ENCODE measurements at places on chromosomes 5 and 9.

- no peak for DNase-seq
Observed at GRCh38 chr5:115469904-115470516, 74.6 kb downstream of the FEM1C start.

DNA sequence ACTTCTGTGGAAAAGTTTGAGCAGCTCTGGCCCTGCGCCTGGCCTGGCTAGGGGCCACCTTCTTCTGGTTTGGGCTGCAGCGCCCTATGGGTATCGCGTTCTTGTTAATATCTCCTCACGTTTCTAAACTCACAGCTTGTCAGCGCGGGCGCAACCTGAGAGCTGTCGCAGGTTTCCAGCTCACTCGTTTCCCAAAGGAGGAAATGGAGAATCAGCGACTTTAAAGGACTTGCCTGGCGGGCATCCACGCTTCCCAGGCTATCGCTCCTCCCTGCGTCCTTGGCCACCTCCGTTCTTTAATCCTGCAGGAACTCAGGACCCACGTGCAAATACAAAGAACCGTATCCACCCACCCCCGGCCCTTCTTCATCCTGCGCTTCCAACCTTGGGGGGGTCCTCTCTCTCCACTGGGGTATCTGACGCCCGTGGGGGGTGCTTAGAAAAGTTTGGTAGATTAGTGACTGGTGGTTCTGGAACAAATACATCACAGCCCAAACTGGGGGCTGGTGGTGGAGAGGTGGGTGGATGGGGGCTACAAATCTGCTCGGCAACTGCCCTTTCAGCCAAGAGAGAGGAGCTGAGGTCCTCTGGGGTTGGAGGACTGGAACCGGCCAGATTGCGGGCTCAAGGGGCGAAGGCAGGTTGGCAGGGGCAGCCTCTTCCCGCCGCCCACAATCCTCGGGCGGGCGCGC, 578 bp upstream of the PSAT1 start:
- peak; percentile 17 for DNase-seq

DNA sequence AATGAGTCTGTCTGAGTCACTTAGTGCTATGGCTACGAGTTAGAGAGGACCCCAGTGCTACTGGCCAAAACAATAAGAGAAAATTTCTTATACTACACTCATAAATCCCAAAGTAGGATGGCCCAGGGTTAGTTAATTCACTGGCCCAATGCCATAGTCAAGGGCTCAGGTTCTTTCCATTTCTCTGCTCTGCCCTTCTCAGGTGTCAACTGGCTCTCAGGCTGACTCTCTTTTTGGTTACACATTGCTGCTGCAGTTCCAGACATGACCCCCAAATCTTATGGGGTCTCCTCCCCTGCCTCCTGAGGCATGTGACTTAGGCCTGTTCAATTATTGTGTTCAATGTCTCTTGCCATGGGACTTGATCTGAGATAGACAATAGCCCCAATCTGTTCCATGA, 70.4 kb downstream of the ARHGEF37 start:
- DNase-seq = no peak

GRCh38 chr5:39331861-39332381, 32.4 kb downstream of the C9 start:
- no peak for DNase-seq

- DNase-seq = no peak
Observed at GRCh38 chr5:118353970-118354369, 634.4 kb downstream of the DTWD2 start.

GRCh38 chr5:59917121-59917520, 23.6 kb upstream of the PDE4D start:
- DNase-seq = no peak

DNA sequence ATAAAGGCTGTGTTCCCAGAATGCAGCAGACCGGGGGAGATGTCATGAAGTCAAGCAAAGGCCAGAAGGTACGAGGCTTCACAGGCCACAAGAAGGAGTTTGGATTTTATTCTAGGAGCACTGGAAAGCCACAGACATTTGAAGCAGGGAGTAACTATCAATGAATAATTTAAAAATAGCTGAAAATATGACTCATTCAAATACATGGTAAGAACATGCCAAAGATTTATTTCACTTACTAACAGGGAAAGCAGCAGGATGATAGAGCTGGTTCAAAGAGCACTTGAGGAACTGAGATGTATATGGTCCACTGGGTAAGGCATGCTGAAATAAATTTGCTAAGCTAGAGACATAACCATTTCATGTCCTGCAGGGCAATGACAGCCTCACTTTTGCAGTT, 53.2 kb downstream of the MSX2 start:
- DNase-seq = no peak

- no peak for DNase-seq
Observed at GRCh38 chr5:165134155-165134554, 1628.7 kb downstream of the MAT2B start.

DNA sequence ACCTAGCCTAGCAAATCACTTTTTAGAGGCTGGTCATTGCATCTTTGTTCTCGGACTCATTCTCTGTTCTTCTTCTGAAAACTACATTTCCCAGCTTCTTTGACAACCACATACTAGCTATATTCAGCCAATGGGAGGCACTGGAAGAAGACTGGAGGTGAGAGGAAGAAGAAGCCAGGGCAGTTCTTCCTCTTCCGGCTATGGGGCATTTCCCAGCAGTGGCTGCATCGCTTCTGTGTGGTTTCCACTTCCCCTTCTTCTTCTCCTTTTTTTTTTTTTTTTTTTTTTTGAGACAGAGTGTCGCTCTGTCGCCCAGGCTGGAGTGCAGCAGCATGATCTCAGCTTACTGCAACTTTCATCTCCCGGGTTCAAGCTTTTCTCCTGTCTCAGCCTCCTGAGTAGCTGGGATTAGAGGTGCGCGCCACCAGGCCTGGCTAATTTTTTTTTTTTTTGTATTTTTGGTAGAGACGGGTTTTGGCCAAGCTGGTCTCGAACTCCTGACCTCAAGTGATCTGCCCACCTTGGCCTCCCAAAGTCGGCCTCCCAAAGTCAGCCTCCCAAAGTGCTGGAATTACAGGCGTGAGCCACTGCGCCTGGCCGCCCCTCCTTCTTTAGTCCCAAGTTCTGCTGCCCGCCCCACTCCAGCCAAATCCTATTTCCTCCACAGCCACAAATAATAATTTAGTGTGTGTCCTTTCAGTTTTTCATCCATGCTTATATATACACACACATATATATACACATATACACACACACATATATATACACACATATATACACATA, 6.9 kb upstream of the UBAP1 start:
- DNase-seq = no peak

GRCh38 chr9:16773617-16774016, 96.9 kb downstream of the BNC2 start:
- no peak for DNase-seq

- DNase-seq = peak; percentile 70
Observed at GRCh38 chr5:137751869-137752491, 2.2 kb downstream of the HNRNPA0 start.

GRCh38 chr9:37329576-37329975, 92.9 kb upstream of the GRHPR start:
- DNase-seq = no peak

DNA sequence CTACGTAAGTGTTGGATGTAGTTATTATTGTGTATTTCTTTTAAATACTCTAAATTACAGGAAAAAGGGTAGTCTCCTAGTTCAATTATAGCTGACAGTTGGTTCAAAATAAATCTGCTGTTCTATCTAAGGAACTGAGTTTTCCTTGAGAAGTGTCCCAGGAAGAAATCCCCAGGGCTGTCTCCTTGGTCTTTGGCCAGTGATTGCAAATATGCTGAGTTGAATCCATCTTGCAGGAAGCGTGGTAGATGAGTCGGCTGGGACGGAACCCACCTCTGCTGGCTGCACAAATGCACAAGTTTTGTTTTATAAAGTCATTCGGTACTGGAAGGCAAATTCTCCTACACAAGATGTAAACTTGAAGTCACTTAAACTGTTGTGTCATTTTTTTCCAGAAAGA, 30.2 kb upstream of the HOMER1 start:
- DNase-seq = no peak

DNA sequence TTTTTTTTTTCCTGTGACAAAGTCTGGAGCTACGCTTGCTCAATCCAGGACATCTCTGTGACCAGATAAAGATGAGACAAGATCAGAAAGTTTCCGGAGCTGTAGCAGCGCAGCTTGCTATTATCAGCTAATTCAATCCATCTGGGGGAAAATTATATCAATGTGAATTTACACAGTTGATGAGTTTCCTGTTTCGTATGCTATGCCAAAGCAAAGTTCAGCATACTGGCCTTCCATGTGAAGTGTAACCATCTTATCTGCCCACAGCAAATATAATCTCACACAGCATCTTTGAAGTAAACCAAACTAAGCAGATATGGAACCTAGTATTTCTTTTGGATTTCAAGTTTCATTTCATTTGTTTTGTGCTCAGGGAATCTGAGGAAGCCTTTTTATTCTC, 1767.7 kb downstream of the EFNA5 start:
- DNase-seq = no peak

DNA sequence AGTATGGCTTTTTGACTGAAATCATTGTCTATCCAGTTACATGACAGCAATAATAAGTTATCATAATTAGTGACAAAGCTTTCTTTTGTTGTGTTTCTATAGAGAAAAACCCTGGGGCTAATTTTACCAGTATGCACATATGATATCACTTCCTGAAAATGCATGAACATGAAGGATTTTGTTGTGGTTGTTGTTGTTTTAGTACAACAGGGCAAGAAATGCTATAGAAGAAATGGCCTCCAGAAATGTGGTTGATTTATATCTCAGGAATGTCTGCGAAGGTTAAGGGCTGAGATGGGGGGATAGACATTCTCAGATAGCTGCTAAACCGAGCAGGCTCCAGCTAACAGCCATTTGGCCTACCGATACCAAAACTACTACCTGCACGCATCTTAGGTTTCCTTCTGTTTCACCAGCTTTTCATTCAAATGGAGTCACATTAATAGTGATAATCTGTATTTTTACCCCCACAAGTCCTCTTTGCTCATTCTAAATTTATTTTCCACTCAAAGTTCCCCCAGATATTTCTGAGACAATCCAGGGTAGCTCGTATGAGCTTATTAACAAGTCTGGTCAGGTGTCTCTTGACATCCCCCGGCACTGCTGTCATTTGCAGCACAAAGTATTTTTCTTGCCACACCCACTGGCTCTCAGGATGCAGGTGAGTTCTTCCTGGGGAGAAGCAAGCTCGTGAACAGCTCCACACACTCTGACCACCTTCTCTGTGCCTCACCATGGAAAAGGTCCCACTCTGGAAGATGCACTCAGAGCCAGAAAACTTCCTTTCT, 232.4 kb upstream of the GAS1 start:
- no peak for DNase-seq

DNA sequence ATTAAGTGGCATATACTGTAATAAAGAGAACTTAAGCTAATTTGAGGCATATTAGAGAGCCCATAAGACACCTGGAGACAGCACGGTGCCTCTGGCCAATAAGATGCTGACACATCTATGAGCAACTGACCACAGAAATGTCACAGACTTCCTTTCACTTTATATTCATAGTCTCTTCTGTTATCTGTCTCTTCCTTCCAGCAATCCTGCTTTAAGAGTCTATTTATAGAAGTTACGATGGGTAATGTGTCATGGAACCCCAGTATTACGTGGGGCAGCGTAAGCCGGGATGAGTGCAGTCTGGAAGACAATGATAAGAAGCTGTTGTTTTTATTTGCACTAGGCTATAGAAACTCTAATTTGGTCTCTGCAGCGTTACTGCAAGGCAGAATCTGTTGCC, 136.8 kb downstream of the CFAP90 start:
- no peak for DNase-seq
